GM13977 (cell line): ENCODE measurements at places on chromosomes 7 and 10.

GRCh38 chr7:95490231-95490762 is 4.6 kb downstream of the ASB4 start:
- no peak for DNase-seq

DNA sequence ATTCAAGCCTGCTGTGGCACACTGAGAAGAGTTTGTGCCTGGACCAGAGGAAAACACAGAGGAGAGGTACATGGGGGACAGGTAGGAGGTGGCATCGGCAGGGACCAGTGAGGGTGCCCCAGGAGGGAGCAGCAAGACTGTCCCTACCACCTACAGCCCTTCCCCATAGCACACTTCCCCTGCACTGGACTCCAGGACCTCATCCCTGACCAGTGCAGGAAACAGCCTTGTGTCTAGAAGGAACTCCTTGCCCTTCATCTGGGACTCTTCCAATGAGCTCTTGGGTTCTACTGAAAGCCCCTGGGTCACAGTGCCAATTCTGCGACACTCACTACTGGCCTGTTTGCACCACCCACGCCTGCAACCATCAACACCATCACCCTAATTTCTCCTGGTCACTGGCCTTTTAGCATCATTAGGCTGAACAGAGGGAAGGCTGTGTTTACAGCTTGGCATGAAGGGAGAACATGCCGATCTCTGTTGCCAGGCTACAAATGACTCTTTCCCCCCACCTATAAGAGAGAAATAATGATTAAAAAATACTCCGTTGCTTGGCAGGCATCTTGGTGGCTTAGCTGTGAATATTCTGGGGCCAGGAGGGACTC is 371.9 kb upstream of the ZMIZ1 start:
- no peak for DNase-seq

GRCh38 chr7:94095316-94096009 is 91.3 kb upstream of the BET1 start:
- DNase-seq: no peak

DNA sequence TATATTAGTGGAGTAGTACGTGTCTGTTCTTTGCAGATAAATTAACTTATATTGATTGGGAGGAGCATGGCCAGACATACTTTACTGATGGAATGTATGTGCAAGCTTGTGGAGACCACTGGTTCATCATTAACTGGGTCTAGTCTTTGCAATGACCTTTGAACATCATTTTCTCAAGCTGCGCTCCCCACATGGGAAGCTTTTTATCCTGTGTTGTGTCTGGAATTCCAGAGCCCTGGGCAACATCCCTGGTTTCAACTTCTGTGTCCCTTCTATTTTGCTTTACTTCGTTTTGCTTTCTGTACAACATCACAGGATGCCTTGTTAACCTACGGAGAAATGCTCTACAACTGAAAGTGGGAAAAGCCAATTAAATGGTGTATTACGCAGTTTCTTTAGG is 38.3 kb downstream of the MACROH2A2 start:
- no peak for DNase-seq

- DNase-seq: no peak
Observed at GRCh38 chr10:15783941-15784636, 64.4 kb upstream of the ITGA8 start.

GRCh38 chr10:124451276-124451675 is 1.4 kb upstream of the NKX1-2 start:
- no peak for DNase-seq

GRCh38 chr10:48976196-48976595 is 36.6 kb upstream of the LRRC18 start:
- DNase-seq: no peak

- DNase-seq: no peak
Observed at GRCh38 chr10:3869036-3869435, 84.0 kb upstream of the KLF6 start.

GRCh38 chr10:96387161-96387560 is 28.4 kb upstream of the OPALIN start:
- DNase-seq: no peak

GRCh38 chr7:82803411-82803810 is 359.3 kb downstream of the PCLO start:
- DNase-seq: no peak

GRCh38 chr10:28320090-28320489 is 17.2 kb upstream of the MPP7 start:
- no peak for DNase-seq

- DNase-seq: no peak
Observed at GRCh38 chr10:70536196-70536861, 57.8 kb downstream of the PALD1 start.
